Sigmoid colon (tissue), 7 donors: ENCODE measurements at places on chromosomes 3 and 15. TPM values are rescaled to one million over a fixed set of nuclear protein-coding genes. Genes with fewer than 3 reads are reported as not detected.

DNA sequence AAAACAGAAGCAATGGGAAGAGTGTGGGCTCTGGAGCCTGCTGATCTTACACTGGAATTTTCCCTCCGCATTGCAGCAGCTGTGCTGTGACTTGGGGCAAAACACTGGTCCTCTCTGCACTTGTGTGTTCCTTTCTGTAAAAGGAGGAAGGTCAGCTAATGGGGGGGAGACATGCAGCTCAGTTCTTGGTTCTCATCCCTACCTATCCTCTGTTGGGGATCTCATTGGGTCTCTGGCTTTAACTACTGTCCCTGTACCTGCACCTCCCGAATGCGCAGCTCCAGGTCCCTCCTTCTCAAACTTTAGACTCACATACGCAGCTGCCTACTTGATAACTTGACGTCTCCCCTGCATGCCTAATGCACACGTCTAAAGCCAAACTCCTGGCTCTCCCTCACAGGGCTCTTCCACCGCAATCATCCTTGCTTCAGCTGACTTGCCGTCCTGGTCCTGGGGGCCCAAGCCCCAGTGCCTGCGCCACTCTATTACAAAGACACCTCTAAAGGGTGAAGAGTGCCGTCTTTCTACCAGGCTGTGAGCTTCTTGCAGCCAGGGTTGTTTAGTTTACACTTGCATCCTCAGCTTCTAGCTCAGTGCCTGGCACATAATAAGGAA lies 5.9 kb upstream of the TMEM44 start:
- peak; percentile 21 for DNase-seq

- no peak for DNase-seq
Observed at GRCh38 chr15:59295261-59296001, 77.2 kb downstream of the MYO1E start.

The GP5 gene
- total RNA-seq = not detected

The MAGI1 gene
- 29.8 TPM for total RNA-seq

GRCh38 chr3:64311424-64312061 lies 86.3 kb upstream of the PRICKLE2 start:
- DNase-seq = no peak

GRCh38 chr15:45048794-45049631 lies 26.0 kb downstream of the SORD start:
- no peak for DNase-seq

DNA sequence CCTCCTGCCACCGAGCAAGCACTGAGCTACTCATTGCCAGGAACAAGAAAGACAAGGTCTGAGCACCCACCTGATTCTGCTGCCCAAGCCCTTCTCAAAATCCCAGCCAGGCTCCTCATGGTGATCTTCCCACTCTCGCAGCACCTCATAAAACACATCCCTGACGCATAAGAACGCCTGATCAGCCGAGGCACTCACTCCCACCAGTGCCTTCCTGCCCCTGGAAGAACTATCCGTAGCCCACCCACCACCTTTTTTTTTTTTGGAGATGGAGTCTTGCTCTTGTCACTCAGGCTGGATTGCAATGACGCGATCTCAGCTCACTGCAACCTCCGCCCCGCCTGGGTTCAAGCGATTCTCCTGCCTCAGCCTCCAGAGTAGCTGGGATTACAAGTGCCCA lies 3.9 kb downstream of the CDAN1 start:
- peak; percentile 42 for DNase-seq

The EPB42 gene
- total RNA-seq = not detected

GRCh38 chr3:14884665-14885064 lies 62.7 kb upstream of the NR2C2 start:
- DNase-seq = no peak

DNA sequence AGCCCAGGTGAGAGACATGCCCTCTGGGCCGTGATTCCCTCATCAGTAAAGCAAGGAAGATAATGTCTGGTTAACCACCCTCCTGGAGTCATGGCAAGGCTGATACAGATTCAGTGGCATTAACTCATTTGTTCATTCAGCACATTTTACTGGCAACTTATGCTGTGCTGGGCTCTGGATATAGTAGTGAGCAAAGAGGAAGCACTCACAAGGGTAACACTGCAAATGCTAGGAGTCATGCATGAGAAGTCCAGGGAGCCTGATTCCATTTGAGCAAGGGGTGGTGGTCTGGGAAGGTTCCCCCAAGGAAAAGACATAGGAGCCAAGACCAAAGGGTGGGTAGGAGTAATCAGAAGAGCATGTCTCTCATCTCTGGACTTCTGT lies 50.2 kb downstream of the SMAD3 start:
- no peak for DNase-seq

- no peak for DNase-seq
Observed at GRCh38 chr15:63881431-63881830, 47.7 kb upstream of the HERC1 start.

The GXYLT2 gene
- total RNA-seq = 17.4 TPM
